Endothelial cell of coronary artery (primary cell): ENCODE measurements at places on chromosomes 13 and 19. TPM values are rescaled to one million over a fixed set of nuclear protein-coding genes. Genes with fewer than 3 reads are reported as not detected.

The DAPK3 gene
- total RNA-seq, result 170 and 222 TPM in 2 replicates

The POU4F1 gene
- 0.56 and 1.5 TPM in 2 replicates for total RNA-seq

The SELENOV gene
- total RNA-seq, result not detected in 2 replicates

The NLRP4 gene
- total RNA-seq, result not detected in 2 replicates

The ZNF154 gene
- total RNA-seq, result 0.27 and 2.4 TPM in 2 replicates

The SEMA6B gene
- 115 and 121 TPM in 2 replicates for total RNA-seq

The TNFRSF19 gene
- total RNA-seq, result 0.18 and 0.56 TPM in 2 replicates

The OLFM4 gene
- not detected in 2 replicates for total RNA-seq

The GAPDHS gene
- total RNA-seq, result not detected in 2 replicates

The MRPL57 gene
- total RNA-seq, result 24.4 and 26.0 TPM in 2 replicates

The NR1H2 gene
- total RNA-seq, result 45.4 and 67.3 TPM in 2 replicates

The ZNF234 gene
- 7.4 and 9.8 TPM in 2 replicates for total RNA-seq

The SERPINE3 gene
- total RNA-seq, result not detected in 2 replicates

The RASIP1 gene
- total RNA-seq, result 54.5 and 70.3 TPM in 2 replicates

The BRSK1 gene
- total RNA-seq, result 0.36 and 2.0 TPM in 2 replicates

The YJEFN3 gene
- 0.18 and 0.38 TPM in 2 replicates for total RNA-seq

The MEDAG gene
- 25.0 and 36.0 TPM in 2 replicates for total RNA-seq

The ZNF439 gene
- total RNA-seq, result 0.27 and 2.6 TPM in 2 replicates

The LRRC4B gene
- total RNA-seq, result 0.09 and 0.63 TPM in 2 replicates

The EHD2 gene
- total RNA-seq, result 88.3 and 162 TPM in 2 replicates

The LENG8 gene
- total RNA-seq, result 27.5 and 42.7 TPM in 2 replicates

The EDDM13 gene
- total RNA-seq, result 0.47 and 0.63 TPM in 2 replicates
